H7 (cell line): ENCODE measurements at places on chromosomes 3 and 15. TPM values are rescaled to one million over a fixed set of nuclear protein-coding genes. Genes with fewer than 3 reads are reported as not detected.

DNA sequence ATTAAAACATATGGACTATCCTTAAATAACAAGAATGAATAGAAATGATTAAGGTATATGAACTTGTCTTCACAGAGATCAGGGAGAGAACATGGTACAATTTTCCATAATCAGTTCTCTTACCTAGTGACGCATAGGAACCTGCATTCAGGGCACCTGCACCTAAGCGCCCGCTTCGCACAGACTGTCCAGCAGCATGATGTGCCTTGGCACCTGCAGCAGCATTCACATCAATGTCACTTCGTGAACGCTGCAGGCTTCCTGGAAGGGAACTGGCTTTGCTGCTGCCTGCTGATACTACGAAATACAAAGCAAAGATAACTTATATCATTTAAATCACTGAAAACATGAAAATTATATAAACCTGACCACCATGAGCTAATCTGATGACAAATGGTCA, 115.2 kb downstream of the CLASP2 start:
- no peak for DNase-seq

GRCh38 chr3:146154316-146154715, 6.7 kb downstream of the PLOD2 start:
- DNase-seq: no peak

- no peak for DNase-seq
Measured at GRCh38 chr15:46413799-46414198, 779.0 kb downstream of the SQOR start.

- no peak for DNase-seq
Measured at GRCh38 chr3:122427857-122428471, 12.1 kb upstream of the WDR5B start.

PLA1A gene
- not detected in 2 replicates for total RNA-seq

- no peak for DNase-seq
Measured at GRCh38 chr15:64502551-64502950, 42.2 kb downstream of the ZNF609 start.

- peak; percentile 54 for DNase-seq
Measured at GRCh38 chr15:42730135-42730534, 6.8 kb downstream of the CDAN1 start.

DNA sequence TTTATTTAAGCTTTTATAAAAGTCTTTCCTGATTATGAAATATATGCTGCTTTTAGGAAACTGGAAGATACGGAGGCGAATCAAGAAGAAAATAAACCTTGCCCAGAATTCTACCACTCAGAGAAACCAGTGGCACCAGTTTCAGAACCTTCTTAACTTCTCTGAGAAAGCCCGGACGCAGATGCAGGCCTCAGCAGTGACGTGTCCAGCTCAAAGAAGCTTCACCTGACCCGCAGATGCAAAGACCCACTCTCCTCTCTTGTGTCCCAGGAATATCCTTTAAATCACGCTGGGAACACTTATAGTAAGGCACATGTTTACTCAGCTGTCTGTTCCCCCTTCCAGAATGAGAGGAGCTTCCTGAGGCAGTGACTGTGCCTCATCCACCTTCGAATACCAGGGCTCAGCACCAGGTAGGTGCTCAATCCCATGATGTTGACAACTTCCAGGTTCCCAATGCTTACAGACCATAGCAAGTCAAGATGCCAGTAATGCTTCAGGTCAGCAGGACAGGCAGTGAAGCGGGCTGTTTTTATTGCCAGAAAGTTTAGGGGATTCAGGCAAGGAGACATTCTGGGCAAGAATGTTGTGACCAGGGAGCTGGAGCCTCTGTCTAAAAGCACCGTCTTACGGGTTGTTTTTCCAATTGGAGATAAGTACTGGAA, 39.9 kb upstream of the LDHAL6B start:
- DNase-seq: no peak

- no peak for DNase-seq
Measured at GRCh38 chr15:57451555-57451954, 75.2 kb downstream of the CGNL1 start.

DNA sequence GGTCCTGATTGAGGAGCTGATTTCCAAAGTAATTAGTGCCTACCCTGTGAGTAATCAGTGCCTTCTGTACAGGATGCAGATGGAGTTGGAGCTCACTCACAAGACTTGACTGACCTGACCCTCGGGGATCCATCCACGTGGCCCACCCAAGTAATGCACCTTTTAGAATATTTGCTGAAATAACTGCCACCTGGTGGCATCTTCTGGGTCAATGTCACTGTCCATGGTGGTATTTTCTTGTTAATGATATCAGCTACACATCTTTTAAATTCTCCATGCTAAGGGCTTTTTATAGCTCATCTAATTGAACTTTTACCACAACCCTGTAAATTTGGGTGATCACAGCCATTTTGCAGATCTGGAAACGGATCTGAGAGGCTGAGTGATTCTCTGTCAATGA, 74.3 kb upstream of the ANKRD34C start:
- DNase-seq: no peak

PEX11A gene
- total RNA-seq: 1.3 and 1.6 TPM in 2 replicates

GRCh38 chr3:182979674-182980191, 605 bp downstream of the DCUN1D1 start:
- no peak for DNase-seq

DNA sequence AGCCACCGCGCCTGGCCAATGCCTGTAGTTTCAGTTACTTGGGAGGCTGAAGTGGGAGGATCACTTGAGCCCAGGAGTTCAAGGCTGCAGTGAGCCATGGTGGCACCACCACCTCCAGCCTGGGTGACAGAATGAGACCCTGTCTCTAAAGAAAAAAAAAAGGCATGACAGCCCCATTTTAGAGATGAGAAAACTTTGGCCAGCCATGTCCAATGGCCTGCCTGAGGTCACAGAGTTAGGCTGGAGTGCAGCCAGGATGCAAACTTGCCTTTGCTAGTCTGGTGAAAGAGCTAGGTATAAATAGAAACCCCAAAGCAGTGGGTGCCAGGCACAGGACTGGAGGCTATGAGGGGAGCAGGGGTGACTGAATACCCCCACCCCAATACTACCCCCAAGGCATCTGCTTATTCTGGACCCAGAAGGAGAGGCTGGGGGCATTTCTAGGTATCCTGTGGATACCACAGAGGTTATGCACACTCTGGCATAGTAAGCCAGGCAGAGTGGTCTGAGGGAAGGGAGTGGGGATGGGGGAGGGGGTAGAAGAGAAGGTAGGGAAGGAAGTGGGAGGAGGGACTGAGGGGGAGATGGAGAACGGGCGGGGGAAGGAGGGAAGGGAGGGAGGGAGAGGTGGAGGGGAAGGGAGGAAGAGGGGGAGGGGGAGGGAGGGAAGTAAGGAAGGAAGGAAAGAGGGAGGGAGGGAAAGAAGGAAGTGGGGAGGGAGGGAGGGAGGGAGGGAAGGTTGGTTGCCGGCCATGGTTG, 16.2 kb upstream of the C15orf39 start:
- peak; percentile 61 for DNase-seq

- DNase-seq: no peak
Measured at GRCh38 chr3:197003461-197004385, 25.9 kb downstream of the MELTF start.

- DNase-seq: peak; percentile 59
Measured at GRCh38 chr15:39543651-39544050, 37.2 kb upstream of the THBS1 start.

- DNase-seq: no peak
Measured at GRCh38 chr3:78791753-78792152, 976.0 kb downstream of the ROBO1 start.

GRCh38 chr15:98856532-98856907, 151.1 kb downstream of the PGPEP1L start:
- no peak for DNase-seq

DNA sequence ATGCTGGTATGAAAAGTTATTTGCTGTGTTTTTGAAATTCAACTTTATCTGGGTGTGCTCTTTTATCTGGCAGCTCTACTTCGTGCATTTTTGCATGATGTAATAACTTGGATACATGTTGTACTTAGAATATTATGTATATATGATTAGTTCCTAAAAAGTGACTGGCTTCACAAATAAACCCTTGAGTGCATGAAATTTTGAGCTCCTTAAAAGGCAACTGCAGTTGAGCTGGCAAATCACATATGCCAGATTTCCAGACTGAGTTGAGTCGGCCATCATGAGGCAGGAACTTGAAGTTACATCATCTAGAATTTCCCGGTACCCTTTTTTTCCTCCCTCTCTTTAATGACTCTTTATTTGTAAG, 162.5 kb downstream of the FNDC3B start:
- DNase-seq: no peak

DNA sequence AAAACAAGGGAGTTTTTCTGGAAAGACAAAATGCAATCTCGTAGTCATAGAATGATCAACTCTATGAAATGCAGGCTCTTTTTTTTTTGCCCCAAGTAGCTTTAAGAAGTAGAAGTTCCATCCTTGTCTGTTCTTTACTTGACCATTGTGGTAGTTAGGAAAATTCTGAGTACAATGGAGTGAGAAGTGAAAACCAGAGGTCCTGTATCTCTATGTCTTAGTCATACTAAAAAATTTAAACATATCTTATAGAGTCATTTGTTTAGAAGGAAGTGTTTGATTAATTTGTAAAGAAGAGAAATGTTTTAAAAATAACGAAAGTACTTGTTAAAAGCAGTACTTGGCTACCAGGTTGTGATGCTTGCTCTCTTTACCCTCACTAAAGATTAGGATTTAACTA, 52.4 kb downstream of the PRKCI start:
- DNase-seq: no peak

AGBL1 gene
- not detected in 2 replicates for total RNA-seq

HRG gene
- 0.14 TPM in 1 of 2 replicates, not detected in the other for total RNA-seq

DNA sequence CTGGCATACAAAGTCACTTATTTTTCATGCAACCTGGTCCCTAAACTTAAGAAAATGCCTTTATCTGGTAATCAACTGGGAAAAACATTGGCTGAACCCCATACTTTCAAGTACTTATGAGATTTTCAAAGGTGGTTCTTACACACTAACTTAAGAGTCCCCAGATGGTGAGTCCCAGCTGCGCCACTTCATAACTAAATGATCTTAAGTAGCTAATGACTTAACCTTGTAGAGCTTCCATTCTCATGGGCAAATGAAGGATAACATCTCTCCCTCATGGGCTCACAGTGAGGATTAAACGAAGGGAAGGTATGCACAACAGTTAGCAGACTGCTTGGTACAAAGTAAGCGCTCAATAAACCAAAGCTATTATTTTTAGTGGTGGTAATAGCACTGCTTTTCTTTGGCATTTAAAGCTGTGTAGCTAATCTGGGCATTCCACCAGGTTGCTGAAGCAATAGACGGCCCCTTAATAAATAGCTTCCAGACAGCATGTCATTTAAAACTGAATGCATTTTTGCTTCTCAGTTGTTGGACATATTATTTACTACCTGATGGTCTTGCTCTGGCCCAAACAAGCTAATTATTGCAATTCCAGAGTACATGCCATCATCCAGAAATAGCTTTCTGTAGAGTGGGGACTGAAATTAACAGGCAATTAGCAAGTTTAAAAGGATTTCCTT, 55.4 kb downstream of the LIPC start:
- DNase-seq: no peak

- DNase-seq: no peak
Measured at GRCh38 chr3:194851254-194851653, 165.6 kb downstream of the FAM43A start.

DNA sequence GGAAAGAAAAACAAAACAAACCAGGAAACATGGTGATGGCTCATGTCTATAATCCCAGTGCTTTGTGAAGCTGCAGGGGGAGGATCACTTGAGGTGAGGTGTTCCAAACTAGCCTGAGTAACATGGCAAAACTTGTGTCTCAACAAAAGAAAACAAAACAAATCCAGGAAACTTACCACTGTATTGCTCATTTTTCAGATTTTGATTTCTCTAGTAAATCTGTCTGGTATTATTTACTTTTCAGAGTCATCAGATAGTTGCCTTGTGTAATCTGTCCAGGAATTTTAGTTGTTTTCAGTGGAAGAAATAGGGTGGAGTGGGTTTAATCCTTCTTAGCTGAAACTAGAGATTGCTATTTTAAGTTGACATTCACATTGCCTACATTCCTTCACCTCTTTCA, 91.8 kb upstream of the ALCAM start:
- no peak for DNase-seq

DNA sequence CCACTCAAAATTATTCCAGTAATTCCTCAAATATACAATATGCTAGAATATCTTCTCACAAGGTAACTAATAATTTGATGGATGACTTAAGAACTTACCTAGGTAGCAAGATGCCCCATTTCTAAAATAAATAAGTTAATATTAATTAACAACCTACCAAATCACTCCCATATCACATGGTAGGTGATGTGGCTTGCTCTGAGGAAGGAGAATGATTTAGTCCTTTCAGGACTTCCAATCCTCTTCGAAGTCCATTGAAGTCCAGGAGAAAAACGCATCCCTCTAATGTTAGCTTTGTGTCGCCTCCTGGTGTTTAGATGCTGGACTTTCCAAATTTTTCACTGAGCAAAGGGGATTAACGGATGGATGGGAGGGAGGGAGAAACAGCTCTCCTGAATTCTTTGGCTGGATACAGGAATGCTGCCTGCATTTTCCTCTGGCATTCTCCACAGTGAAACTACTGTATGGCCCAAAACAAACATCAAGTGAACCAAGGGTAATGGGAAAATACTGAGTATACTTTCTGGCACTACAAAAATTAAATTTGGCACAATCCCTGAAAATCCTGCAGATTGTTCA, 58.6 kb downstream of the PRICKLE2 start:
- DNase-seq: peak; percentile 72

GRCh38 chr3:13853978-13854296, 25.9 kb downstream of the WNT7A start:
- DNase-seq: no peak

DNA sequence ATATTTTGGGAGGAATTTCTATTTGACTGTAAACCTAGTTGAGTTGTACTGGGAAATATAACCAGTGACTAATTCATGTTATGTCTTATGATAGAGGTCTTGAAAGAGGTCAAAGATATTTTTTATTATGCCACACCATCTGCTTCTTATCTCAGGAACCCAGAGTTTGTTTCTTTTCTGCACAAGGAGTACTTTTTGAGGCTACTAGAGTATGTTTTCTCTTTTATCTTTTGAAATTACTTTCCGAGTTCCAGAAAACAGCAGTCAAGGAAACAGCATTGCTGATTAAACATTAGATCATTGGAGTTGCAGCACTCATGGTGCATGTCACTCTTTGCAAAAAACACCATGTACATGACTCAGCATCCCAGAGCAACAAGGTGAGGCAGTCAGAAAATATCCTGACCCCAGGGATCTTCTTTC, 645.8 kb upstream of the NR2F2 start:
- no peak for DNase-seq

GRCh38 chr3:184259878-184260723, 1.3 kb downstream of the CAMK2N2 start:
- DNase-seq: peak; percentile 96

DNA sequence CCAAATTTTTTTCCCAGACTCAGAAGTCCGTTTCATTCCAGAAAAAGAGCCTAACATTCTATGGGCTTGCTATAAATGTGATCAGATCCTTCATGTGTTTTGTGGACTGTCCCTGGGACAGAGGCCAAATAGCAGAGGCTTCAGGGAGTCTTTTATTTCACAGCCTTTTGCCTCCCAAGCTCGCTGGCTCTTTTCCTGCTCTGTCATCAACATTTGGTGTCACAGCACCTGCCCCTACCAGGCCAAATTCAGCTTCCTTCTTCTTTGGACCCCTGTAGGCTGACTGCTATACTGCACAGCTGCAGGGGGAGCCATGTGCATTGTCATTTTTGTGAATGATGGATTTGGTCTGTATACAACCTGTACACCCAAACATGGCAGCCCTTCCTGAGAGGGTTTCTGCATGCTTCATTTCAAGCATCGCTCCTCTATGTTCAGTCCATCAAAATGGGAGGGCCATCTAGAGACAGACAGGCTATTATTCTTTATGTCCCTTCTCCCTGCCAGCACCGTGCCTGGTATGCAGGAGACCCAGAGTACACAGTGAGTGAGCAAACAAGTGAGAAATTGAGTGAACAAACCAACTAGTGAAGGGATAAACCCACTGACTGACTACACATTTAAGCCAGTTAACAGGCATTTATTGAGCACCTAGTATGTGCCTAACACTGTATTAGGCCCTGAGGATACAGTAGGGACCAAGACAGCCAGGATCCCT, 17.9 kb upstream of the RPP14 start:
- no peak for DNase-seq
